Smooth muscle cell of the pulmonary artery (primary cell): ENCODE measurements at places on chromosomes 4 and X. TPM values are rescaled to one million over a fixed set of nuclear protein-coding genes. Genes with fewer than 3 reads are reported as not detected.

The FDCSP gene
- total RNA-seq: not detected in 2 replicates

The MED14 gene
- 21.8 and 27.4 TPM in 2 replicates for total RNA-seq

The F9 gene
- not detected in 2 replicates for total RNA-seq

The MAOB gene
- 1.7 and 4.2 TPM in 2 replicates for total RNA-seq

The SFRP2 gene
- 0.13 TPM in 2 replicates for total RNA-seq

The NWD2 gene
- not detected in 2 replicates for total RNA-seq

The ZDHHC15 gene
- 0.23 and 0.91 TPM in 2 replicates for total RNA-seq

The SPARCL1 gene
- 0.17 and 0.46 TPM in 2 replicates for total RNA-seq

The BMPR1B gene
- total RNA-seq: 0.53 and 0.72 TPM in 2 replicates

The ADRA2C gene
- total RNA-seq: 0.40 and 0.72 TPM in 2 replicates

The EXOSC9 gene
- 13.5 and 15.3 TPM in 2 replicates for total RNA-seq

The CRLF2 gene
- not detected in 2 replicates for total RNA-seq

The FABP2 gene
- total RNA-seq: not detected in 2 replicates

The P2RY10 gene
- not detected in 2 replicates for total RNA-seq

The FHIP1A gene
- total RNA-seq: 0.07 and 0.66 TPM in 2 replicates

The UGT2B28 gene
- not detected in 2 replicates for total RNA-seq

The HTRA3 gene
- total RNA-seq: 5.1 and 5.4 TPM in 2 replicates

The MAGEA8 gene
- total RNA-seq: not detected in 2 replicates

The AMTN gene
- 0.13 TPM in 1 of 2 replicates, not detected in the other for total RNA-seq

The SAGE1 gene
- not detected in 2 replicates for total RNA-seq

The F11 gene
- not detected in 2 replicates for total RNA-seq

The ZAR1 gene
- total RNA-seq: not detected in 2 replicates
